ENCODE measurements at places on chromosomes 2 and 18.
A peak's percentile ranks its signal among the peaks of the same experiment; 100 is the strongest.

- peak; percentile 87 for DNase-seq
Observed at GRCh38 chr18:2846636-2847316, at the start of gene EMILIN2. Gene EMILIN2, plus strand, starts transcription at chr18:2847006. Its CDS starts 183 bp downstream, at chr18:2847189.

GRCh38 chr18:41860987-41861386 lies 94.0 kb upstream of the PIK3C3 start:
- no peak for DNase-seq

DNA sequence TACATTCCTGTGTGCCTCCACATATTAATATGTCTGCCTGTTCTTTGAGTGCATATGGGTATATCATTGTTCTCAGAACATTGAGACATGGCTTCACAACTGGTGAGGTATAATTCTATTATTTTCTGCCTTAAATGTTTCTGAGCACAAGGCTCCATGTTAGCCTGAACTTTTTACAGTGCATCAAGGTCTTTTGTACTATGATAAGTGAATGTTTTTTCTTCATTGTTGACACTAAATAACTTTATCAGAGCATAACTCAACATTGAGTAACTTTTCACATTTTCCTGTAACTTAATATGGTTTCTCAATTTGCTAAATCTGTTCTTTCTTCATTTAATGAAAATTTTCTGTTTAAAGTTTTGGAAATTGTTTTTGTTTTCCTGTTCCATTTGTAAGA lies 262.9 kb downstream of the HNMT start:
- no peak for DNase-seq

DNA sequence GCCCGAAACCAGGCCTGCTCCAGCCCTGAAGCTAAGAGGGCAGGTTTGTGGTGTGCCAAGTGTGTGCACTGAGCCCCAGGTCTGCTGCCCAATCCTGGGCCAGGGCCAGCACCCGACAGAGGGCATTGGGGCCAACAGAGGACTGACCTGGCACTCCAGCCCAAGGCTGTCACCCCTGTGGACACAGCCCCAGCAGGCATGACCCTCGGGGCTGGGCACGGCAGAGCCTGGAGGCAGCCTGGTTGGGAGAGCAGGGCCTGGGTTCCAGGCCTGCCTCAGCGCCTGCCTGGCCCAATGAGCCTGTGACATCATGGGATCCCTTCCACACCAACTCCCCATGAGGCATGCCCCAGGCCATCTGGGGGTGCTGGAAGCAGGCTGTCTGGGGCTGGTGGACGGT lies 10.8 kb upstream of the SNED1 start:
- DNase-seq = no peak

DNA sequence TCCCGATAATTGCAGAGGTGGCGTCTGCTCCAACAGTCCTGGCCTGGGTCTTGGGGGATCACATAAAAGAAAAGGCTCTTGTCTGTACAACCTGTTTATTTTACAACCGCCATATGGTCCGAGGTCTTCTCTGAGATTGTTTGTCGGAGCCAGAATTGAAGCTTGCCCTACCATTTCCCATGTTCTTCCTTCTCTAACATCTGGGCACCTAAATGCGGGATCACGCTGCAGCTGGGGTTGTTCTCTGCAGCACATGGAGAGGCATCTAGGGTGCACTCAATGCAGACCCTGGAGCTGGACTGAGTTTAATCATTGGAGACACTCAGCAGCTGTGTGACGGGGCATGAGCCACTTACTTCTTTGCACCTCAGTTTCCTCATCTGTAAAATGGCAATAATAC lies 107.7 kb downstream of the ACKR3 start:
- DNase-seq = no peak

GRCh38 chr18:79765491-79766245 lies 32.1 kb upstream of the KCNG2 start:
- DNase-seq = no peak

GRCh38 chr18:35073186-35074105 lies 32.2 kb downstream of the MAPRE2 start:
- no peak for DNase-seq

- DNase-seq = peak; percentile 70
Observed at GRCh38 chr2:28377984-28378678, 14.5 kb upstream of the FOSL2 start.

- no peak for DNase-seq
Observed at GRCh38 chr18:50418650-50419049, 43.8 kb downstream of the SKA1 start.

DNA sequence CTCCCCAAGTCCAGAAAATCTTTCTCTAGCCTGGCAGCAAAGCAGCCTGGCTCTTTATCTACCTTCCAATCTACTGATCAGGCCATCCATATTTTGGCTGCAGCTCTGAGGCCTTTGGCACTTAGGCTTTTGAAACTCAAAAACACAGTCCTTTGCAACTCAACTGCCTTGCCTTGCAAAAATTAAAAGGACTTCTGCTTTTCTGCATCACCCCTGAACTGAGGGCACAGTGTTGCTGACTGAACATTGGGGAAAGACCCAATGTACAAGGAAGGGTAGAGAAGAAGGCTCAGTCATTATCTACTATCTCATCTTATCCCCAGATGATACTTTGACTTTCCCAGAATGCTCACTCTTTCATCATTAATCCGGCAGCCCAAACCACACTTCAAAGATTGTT lies 625.5 kb downstream of the ARHGAP15 start:
- no peak for DNase-seq

GRCh38 chr18:44848644-44849335 lies 168.1 kb downstream of the SETBP1 start:
- no peak for DNase-seq

- DNase-seq = no peak
Observed at GRCh38 chr2:110818767-110819481, 86.6 kb downstream of the ACOXL start.

DNA sequence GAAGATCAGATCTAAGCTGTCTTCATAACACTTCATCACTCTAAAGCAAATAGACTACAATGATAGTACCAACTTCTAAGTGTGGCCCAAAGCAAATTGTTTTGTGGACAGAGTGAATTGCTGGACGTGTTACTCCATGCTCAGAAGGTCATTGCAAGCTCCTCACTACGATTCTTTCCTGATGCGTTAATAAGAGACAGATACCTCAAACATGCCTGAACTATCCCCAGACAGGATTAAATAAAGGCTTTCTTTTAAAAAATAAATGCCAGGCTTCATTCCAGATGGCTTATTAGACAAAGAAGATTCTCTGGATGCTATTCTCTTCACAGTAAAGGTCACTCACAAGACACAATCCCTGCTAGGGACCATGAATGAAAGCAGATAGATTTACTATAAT lies 621.2 kb downstream of the DCDC2C start:
- DNase-seq = no peak

All from right hindlimb (tissue), 1 donor.